EH (cell line): ENCODE measurements at places on chromosomes 5 and 9.

DNA sequence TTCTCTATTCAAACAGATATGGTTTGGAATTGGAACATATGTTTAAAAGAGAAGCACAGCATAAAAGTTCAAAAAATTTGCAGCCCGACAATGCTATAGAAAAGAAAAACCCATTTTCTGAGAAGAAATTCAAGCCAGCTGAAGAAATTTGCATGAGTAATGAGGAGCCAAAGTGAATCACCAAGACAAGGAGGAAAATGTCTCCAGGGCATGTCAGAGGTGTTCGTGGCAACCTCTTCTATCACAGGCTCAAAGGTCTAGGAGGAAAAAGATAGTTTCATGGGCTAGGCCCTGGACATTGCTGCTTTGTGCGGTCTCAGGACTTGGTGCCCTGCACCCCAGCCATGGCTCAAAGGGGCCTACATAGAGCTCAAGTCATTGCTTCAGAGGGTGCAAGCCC is 134.8 kb upstream of the ADAMTS16 start:
- DNase-seq: no peak

- no peak for DNase-seq
Observed at GRCh38 chr5:149280802-149281201, 9.1 kb downstream of the AFAP1L1 start.

DNA sequence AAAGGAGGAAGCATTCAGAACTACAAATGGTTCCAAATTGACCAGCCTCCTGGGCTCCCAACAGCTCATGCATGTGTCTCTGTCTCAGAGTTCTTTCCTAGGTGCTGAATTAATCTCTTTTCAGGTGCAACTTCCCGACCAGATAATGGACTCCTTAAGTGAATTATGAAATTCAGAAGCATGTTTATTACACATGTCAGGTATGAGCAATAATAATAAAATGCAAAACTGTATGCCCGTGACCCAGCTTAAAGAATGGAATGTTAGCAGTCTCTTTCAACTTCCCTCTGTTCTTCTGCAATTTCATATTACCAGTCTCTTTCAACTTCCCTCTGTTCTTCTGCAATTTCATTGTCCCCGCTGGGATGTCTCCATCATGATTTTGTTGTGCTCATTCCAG is 60.4 kb downstream of the FBXL7 start:
- no peak for DNase-seq

- peak; percentile 61 for DNase-seq
Observed at GRCh38 chr9:110049699-110050450, 158.1 kb downstream of the C9orf152 start.

- no peak for DNase-seq
Observed at GRCh38 chr5:176371621-176372539, 6.6 kb downstream of the ARL10 start.
